ENCODE measurements at places on chromosomes 3 and 15.

- no peak for DNase-seq
Observed at GRCh38 chr15:60546744-60547143, 67.8 kb upstream of the ICE2 start.

DNA sequence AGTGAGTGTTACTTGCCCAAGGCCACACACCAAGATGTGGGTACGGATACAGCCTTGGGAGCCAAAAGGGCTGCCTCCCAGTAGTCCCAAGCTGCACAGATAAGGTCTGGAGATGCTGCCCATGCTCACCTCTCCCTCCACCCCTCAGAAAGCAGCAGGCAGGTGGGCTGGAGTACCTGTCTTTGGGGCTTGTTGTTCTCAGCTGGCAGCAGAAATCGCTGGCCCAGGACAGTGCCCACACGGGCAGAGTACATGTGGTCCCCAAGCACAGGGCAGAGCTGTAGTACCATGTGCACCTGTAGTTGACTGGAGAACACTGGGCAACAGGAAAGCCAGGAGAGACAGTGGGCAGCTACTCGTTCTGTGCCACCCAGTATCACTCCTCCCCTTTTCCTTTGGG is 5.0 kb downstream of the RPUSD3 start:
- DNase-seq, result no peak

- no peak for DNase-seq
Observed at GRCh38 chr3:154364849-154365248, 40.6 kb upstream of the DHX36 start.

DNA sequence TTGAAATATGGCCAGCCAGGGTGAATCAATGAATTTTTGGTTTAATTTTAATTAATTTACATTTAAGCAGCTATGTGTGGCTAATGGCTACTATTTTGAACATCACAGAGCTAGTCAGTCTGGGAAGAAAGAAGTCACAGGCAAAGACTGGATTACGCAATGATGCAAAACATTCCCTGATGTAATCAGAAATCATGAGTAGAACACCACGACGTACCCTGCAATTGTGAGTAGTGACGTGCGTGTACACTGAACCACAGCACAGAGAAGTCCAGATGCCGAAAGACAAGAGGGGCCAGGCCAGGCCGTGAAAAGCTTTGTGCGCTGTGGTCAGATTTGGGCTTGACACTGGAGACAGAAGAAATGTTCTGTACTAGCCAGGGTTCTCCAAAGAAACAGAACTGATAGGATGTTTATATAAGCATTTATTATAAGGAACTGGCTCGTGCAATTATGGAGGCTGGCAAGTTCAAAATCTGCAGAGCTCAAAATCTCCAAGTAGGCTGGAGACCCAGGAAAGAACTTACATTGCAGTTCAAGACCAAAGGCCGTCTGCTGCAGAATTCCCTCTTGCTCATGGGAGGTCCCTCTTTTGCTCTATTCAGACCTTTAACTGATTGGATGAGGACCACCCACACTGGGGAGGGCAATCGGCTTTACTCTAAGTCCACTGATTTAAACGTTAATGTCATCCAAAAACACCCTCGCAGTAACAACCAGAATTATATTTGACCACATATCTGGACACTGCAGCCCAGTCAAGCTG is 44.6 kb downstream of the SH3BP5 start:
- no peak for DNase-seq

GRCh38 chr3:146117406-146118285 is 43.3 kb downstream of the PLOD2 start:
- no peak for DNase-seq

- no peak for DNase-seq
Observed at GRCh38 chr3:40873476-40873875, 325.8 kb upstream of the CTNNB1 start.

- no peak for DNase-seq
Observed at GRCh38 chr3:13332158-13332557, 88.0 kb downstream of the NUP210 start.

DNA sequence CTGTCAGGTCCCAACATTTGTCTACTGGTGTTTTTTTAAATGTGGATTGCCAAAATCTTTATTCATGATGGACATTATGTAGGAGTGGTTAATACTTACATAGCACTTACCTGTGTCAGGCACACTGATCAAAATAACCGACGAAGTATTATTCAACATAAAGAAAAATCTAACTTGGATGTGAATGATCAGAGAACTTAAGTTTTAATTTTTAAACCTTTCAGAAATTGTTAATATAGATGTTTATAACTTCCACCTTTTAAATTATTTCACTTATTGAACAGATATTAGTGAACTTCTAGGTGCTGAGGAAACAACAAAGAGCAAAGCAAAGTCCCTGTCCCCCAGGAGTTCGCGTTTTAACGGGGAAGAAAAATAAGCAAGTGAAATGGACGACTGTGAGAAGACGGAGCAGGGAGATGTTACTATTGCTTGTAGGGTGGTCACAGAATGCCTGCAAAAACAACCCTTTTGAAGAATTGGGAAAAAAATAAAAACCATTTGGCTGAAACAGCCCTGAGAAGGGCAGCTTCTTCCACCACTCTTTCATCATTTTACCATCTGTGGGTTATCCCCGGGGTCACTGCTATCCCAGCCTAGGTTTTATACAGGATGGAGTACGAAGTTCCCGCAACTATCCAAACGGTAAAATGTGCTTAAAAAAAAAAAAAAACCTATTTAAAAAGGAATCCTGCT is 915 bp upstream of the APH1B start:
- no peak for DNase-seq

DNA sequence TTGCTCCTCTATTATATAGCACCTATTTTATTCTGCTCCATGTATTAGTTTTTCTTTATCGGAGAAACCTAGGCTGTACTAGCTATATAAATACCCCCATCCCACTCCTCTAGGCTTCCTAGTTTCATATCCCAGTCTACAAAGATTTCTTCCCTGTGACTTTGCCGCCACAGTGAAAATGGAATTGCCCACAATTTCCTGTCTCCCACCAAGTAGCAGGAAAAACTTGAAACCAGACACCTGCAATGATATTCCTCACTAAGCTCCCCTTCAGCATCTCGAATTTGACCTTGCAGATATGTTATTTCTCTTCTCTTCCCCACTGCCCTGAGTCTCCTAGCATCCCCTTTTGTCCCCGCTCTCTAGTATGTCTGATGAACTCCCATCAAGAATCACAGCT is 685.8 kb upstream of the CCDC54 start:
- no peak for DNase-seq

DNA sequence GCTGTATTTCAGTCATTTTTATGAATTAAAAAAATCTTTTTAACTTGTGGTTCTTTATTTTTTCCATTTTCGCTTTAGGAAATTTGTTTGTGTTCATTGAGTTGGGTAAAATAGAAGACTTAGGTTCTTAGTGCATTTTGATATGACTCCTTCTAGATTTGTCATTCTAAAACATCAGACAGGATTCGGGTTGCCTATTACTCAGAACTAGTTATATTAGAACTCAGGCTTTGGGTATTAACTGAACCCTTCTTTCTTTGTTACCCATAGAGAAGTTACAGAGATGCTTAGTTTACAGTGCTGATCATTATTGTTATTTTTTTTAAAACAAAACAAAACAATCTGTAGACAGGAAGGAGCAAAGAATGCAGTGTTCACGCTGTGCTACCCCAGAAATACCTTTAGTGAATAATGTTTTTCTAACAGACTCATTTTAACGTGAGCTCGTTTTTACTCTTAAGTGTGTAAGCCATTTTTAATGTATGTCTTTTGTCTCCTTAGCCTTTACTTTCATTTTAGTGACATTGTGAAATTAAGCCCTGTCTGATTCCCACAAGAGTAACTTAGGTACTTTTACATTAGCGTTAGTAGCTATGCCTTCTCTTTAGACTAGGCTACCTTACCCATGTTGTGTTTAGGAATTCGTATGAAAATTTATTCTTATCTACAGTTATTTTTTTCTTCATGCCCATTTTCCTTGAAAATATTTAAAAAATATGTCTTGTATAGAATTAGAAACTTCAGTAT is 53.4 kb downstream of the CMC1 start:
- no peak for DNase-seq

- DNase-seq, result no peak
Observed at GRCh38 chr3:189703865-189704264, 72.7 kb downstream of the TP63 start.
